A549 treated with ZK216348 at 1 μM for 4 hours (cell line): ENCODE measurements at places on chromosomes 6 and 20. TPM values are rescaled to one million over a fixed set of nuclear protein-coding genes. Genes with fewer than 3 reads are reported as not detected.

SLC35F1 gene
- not detected in 5 replicates for total RNA-seq

TRAM2 gene
- 27.0 to 36.9 TPM (median 31.5 TPM) in 5 replicates for total RNA-seq

MAVS gene
- 17.0 to 27.0 TPM (median 23.7 TPM) in 5 replicates for total RNA-seq

NKAPL gene
- total RNA-seq: not detected in 5 replicates

GMPR gene
- 2.2 to 3.8 TPM (median 3.3 TPM) in 5 replicates for total RNA-seq

KIAA1755 gene
- 0.08 to 0.24 TPM (median 0.17 TPM) in 5 replicates for total RNA-seq

CNKSR3 gene
- 4.7 to 6.4 TPM (median 5.5 TPM) in 5 replicates for total RNA-seq

CST4 gene
- total RNA-seq: not detected in 5 replicates

TM9SF4 gene
- 27.2 to 41.0 TPM (median 36.2 TPM) in 5 replicates for total RNA-seq

GSTA3 gene
- not detected in 5 replicates for total RNA-seq

FOXS1 gene
- 0.40 to 1.1 TPM (median 0.76 TPM) in 4 of 5 replicates, not detected in the other for total RNA-seq

PPIL6 gene
- total RNA-seq: 0.81 to 4.4 TPM (median 2.0 TPM) in 5 replicates

USP49 gene
- 0.74 to 1.9 TPM (median 1.2 TPM) in 5 replicates for total RNA-seq

CST5 gene
- total RNA-seq: not detected in 5 replicates

RAB44 gene
- total RNA-seq: 0.06 to 0.09 TPM (median 0.07 TPM) in 3 of 5 replicates, not detected in the others

IL17A gene
- not detected in 5 replicates for total RNA-seq

SMOC2 gene
- not detected in 5 replicates for total RNA-seq

PACSIN1 gene
- total RNA-seq: 0.06 to 0.17 TPM in 2 of 5 replicates, not detected in the others

DEFB132 gene
- total RNA-seq: not detected in 5 replicates

HAO1 gene
- not detected in 5 replicates for total RNA-seq

FAM209B gene
- 0.34 to 1.00 TPM (median 0.75 TPM) in 4 of 5 replicates, not detected in the other for total RNA-seq

ALDH8A1 gene
- total RNA-seq: 0.13 to 0.33 TPM (median 0.27 TPM) in 5 replicates

TMEM217 gene
- total RNA-seq: 0.19 to 1.5 TPM (median 0.76 TPM) in 5 replicates

HMGN4 gene
- 60.1 to 96.5 TPM (median 77.4 TPM) in 5 replicates for total RNA-seq

PDSS2 gene
- total RNA-seq: 4.4 to 7.2 TPM (median 6.4 TPM) in 5 replicates

SASH1 gene
- total RNA-seq: 2.0 to 3.2 TPM (median 2.4 TPM) in 5 replicates

APOM gene
- 2.2 to 3.7 TPM (median 3.5 TPM) in 5 replicates for total RNA-seq

ADTRP gene
- 0.49 to 1.2 TPM (median 0.90 TPM) in 5 replicates for total RNA-seq

RAMACL gene
- 0.17 to 0.20 TPM in 2 of 5 replicates, not detected in the others for total RNA-seq

PAK5 gene
- not detected in 5 replicates for total RNA-seq

CLPSL2 gene
- total RNA-seq: 0.51 to 1.0 TPM (median 0.78 TPM) in 3 of 5 replicates, not detected in the others

KIAA0408 gene
- total RNA-seq: 5.6 to 8.2 TPM (median 5.8 TPM) in 5 replicates

OR2H1 gene
- not detected in 5 replicates for total RNA-seq

LY6G6D gene
- total RNA-seq: not detected in 5 replicates

PAX1 gene
- total RNA-seq: 0.09 TPM in 1 of 5 replicates, not detected in the others

PSORS1C2 gene
- not detected in 5 replicates for total RNA-seq

TXNDC5 gene
- total RNA-seq: 116 to 155 TPM (median 145 TPM) in 5 replicates

DPPA5 gene
- not detected in 5 replicates for total RNA-seq

SNAP91 gene
- 0.12 to 0.49 TPM (median 0.24 TPM) in 5 replicates for total RNA-seq

EIF6 gene
- 324 to 430 TPM (median 410 TPM) in 5 replicates for total RNA-seq

PLN gene
- not detected in 5 replicates for total RNA-seq

SCUBE3 gene
- total RNA-seq: 0.05 to 0.08 TPM (median 0.07 TPM) in 5 replicates

SENP6 gene
- total RNA-seq: 22.3 to 45.6 TPM (median 33.8 TPM) in 5 replicates

CAGE1 gene
- 0.12 TPM in 1 of 5 replicates, not detected in the others for total RNA-seq

KCNK17 gene
- not detected in 5 replicates for total RNA-seq

PCED1A gene
- total RNA-seq: 14.1 to 32.5 TPM (median 29.0 TPM) in 5 replicates

ABHD16B gene
- not detected in 5 replicates for total RNA-seq

LHFPL5 gene
- 0.26 TPM in 1 of 5 replicates, not detected in the others for total RNA-seq

PLCB4 gene
- total RNA-seq: 11.6 to 20.7 TPM (median 15.1 TPM) in 5 replicates

SPTLC3 gene
- total RNA-seq: not detected in 5 replicates

SLX4IP gene
- total RNA-seq: 1.9 to 3.5 TPM (median 2.8 TPM) in 5 replicates

COL21A1 gene
- total RNA-seq: 0.38 to 0.84 TPM (median 0.56 TPM) in 5 replicates

MOG gene
- total RNA-seq: not detected in 5 replicates

AP5S1 gene
- 13.5 to 20.8 TPM (median 17.2 TPM) in 5 replicates for total RNA-seq

SOBP gene
- 0.85 to 1.6 TPM (median 1.1 TPM) in 5 replicates for total RNA-seq

ADISSP gene
- 83.9 to 169 TPM (median 156 TPM) in 5 replicates for total RNA-seq

RSPH9 gene
- total RNA-seq: 0.13 to 0.31 TPM (median 0.24 TPM) in 5 replicates

FGD2 gene
- not detected in 5 replicates for total RNA-seq

TFAP2A gene
- total RNA-seq: 11.7 to 15.9 TPM (median 14.2 TPM) in 5 replicates
